ENCODE measurements at places on chromosomes 2 and 18. TPM values are rescaled to one million over a fixed set of nuclear protein-coding genes. Genes with fewer than 3 reads are reported as not detected.

DNA sequence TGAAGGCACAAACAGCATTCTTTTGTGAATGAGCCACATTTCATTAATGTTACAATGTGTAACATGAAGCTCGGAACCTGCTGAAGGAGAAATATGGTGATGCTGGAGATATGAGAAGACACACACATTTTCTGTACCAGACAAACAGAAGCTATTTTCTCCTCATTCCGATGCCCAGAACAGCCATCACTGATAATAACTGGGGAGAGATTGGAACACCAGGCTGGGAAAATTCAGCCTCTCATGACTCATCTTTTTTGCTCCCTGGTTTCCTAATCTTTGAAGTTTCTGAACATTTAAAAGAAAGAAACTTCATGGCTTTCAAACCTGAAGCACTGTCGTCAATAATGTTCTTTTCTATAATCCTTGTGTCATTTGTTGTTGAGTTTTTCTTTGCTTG is 110.9 kb downstream of the LYPD6 start:
- DNase-seq = no peak

DNA sequence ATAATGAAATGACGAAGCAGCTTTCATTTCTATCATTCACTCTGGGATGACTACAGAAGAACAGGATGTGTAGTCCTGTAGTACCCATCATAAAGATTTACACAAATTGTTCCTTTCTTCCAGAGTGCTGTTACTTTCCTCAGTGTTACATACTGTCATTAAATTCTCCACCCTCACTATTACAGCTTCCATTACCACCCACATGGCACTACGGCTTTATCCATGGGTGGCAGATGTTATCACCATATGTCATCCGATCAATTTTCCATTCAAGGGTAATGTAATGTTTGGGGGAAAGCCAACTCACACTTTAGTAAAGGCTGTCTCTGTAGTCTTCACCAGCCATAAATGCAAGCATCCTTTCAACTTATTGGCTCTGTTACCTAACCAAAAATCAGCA is 7.1 kb upstream of the CSRNP3 start:
- DNase-seq = no peak

DNA sequence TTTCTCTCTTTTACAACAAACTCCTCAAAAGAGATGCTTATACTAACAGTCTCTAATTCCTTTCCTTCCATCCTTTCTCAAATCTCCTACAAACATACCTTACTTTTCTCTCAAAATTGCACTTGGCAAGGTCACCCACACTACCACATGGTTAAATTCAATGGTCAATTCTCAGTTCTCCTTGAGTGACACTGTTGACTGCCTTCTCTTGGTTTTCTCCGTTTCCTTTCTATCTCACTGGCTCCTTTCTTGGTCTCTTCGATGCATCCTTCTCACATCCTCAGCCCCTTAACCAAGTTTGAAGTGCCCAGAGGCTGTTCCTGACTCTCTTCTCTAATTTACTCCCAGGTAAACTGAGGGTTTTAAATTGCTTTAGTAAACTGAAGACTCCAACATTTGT is 12.5 kb downstream of the C1D start:
- no peak for DNase-seq

DNA sequence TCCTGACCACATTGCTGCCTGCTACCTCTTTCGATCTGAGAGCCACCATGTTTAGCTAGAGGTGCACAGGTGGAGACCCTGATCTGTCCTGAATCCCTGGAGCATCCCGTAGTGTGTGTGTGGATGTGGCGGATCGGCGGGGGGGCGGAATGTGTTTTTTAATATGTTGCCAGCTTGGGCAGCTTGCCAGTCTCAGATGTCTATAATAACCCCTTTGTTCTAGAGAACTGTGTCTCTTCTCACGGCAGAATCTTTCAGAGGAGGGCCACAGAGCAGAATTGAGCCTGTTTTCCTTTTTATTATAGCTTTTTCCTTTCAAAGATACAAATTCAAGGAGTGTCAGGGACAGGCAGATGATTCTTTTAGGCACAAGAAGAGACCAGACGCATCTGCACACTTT is 934.1 kb upstream of the KLHL29 start:
- DNase-seq = no peak

DNA sequence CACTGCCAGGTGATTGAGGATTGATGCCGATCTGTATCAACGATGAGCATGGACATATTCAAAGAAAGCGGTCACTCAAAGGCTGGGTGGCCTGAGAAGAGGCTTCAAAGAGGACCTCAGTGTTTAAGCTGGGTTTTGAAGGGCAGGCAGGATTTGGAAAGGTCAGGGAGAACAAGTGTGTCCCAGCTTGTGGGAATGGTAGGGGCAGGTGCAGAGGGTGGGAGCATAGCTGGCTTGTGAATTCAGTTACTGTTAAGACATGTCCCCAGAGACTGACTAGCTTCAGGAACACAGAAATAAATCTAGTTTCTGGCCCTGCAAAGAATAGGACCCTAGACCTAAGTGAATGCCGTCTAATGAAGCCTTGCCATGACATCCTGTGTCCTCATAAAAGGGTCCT is 363.4 kb downstream of the CLIP4 start:
- DNase-seq = no peak

POTEI gene
- total RNA-seq = not detected
